ENCODE measurements at places on chromosomes 13 and 19.

GRCh38 chr19:7916103-7916954 is 1.7 kb downstream of the TGFBR3L start:
- no peak for DNase-seq

DNA sequence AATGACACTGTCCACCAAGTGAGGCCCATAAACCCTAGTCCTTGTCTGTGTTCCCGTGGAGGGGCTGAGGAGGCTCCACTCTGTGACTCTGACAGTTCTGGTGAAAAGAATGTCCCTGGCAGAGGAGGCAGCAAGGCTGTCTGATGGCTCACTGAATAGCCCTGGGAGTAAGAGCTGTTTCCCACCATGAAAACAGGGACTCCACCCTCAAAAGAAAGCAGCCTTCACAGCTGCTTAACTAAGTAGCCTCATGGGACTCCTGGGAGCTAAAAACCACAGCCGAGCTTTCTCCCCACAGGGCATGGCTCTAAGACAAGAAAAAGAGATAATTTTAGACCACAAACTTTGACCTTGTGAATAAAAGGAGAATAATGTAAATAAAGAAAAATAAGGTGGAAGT is 135.1 kb upstream of the FRY start:
- no peak for DNase-seq

DNA sequence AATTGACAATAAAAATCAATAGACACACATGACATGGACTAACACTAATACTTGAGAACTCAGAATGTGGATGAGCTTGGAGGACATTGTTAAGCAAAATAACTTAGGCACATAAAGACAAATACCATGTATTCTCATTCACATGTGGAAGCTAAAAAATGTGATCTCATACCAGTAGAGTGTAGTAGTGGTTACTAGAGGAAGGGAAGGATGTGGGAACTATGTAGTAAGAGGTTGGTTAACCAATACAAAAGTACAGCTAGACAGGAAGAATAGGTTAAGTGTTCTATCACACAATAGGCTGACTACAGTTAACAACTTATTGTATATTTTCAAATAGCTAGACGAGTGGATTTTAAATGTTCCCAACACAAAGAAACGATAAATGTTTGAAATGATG is 415.8 kb upstream of the KLF12 start:
- DNase-seq, result no peak

GRCh38 chr13:26280822-26281221 is 26.9 kb downstream of the CDK8 start:
- DNase-seq, result no peak

GRCh38 chr13:96958286-96958891 is 35.9 kb downstream of the OXGR1 start:
- DNase-seq, result no peak

DNA sequence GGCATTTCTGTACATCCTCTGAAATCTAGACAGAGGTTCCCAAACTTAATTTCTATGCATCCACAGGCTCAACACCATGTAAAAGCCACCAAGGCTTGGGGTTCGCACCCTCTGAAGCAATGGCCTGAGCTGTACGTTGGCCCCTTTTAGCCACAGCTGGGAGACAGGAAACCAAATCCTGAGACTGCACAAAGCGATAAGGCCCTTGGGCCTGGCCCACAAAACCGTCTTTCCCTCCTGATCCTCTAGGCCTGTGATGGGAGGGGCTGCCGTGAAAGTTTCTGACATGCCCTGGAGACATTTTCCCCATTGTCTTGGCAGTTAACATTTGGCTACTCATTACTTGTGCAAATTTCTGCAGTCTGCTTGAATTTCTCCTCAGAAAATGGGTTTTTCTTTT is 766.4 kb downstream of the GPC5 start:
- no peak for DNase-seq

DNA sequence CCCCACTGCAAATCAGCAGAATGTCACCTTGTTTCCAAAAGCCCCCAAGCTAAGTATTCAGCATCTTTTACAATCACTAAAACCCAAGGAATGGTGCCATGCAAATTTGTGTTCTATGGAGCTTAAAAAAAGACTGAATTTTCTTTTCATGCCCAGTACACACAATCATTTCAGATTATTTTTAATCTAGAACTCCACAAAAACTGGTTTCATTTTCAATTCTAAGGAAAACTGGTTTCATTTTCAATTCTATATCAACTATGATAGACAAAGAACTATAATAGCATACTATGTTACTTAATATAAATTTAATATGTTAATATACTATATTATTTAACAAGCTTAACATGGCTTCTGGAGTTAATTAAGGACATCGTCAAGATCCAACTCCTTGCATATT is 88.4 kb upstream of the DOCK9 start:
- DNase-seq, result no peak

- peak; percentile 65 for DNase-seq
Observed at GRCh38 chr19:20470345-20471135, 95.0 kb downstream of the ZNF737 start.

DNA sequence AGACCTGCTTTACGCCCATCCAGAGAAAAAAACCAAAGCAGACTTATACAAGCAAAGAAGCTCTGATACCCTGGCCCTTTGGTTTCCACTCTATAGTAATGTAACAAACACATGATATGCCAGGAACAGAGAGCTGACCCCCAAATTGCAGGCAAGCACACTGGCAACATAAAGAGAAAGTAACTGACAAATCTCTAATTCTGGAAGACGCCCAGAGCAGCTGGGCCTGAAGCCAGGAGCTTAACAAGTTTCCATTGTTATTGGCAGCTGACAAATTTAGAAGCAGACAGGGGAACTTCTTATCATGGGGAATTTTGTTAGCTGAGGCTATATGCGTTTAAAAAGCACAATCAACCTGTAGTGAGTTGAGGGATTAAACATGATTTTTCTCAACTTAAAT is 158.0 kb downstream of the DLEU7 start:
- DNase-seq, result no peak

DNA sequence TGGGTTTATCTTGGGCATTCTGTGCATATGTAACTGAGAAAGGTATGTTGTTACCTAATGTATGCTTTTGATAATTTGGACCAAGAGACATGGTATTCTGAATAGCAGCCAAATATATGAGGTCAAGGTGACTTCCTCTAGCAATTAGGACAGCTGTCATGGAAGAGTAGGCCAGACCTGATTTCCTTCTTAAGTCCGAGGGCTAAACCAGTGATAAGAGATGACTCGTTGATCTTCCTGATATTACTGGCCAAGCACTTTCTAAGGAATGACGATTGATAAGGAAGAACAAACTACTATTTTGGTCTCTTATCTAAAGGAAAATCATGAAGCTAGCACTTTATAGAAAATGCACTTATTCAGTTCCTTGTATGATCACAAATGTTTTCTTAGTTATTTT is 42.7 kb downstream of the ARHGAP35 start:
- no peak for DNase-seq

DNA sequence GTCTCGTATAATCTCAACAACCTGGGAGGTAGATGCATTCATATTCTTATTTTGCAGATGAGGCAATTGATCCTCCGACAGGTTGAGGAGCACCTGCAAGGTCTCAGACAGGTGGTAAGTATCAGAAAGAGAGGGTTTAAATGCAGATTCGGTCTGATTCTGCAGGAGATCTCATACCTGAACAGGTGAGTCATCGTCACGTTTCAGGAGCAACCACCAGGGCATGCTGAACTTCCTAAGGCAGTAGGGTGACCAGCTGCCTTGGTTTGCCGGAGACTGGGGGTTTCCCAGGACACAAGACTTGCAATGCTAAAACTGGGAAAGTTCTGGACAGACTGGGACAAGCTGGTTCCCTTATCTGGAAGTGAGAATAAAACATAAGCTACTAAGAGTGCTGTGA is 68.8 kb upstream of the TSHZ3 start:
- peak; percentile 58 for DNase-seq

DNA sequence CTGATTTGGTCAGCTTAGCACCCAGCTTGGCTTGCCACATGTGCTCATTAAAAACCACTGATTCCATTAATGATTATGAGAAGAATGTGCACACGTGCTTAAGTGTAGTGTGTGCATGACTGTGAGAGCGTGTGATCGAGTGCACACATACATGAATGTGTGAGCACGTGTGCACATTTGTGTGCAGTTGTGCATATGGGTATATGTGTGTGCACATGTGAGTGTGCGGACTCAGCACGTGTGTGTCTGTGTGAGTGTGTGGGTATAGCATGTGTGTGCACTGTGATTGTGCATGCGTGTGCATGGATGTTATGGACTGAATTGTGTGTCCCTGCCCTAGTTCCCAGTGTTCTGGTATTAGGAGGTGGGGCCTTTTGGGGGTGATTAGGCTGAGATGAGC is 202.1 kb upstream of the ZNF536 start:
- DNase-seq, result no peak

DNA sequence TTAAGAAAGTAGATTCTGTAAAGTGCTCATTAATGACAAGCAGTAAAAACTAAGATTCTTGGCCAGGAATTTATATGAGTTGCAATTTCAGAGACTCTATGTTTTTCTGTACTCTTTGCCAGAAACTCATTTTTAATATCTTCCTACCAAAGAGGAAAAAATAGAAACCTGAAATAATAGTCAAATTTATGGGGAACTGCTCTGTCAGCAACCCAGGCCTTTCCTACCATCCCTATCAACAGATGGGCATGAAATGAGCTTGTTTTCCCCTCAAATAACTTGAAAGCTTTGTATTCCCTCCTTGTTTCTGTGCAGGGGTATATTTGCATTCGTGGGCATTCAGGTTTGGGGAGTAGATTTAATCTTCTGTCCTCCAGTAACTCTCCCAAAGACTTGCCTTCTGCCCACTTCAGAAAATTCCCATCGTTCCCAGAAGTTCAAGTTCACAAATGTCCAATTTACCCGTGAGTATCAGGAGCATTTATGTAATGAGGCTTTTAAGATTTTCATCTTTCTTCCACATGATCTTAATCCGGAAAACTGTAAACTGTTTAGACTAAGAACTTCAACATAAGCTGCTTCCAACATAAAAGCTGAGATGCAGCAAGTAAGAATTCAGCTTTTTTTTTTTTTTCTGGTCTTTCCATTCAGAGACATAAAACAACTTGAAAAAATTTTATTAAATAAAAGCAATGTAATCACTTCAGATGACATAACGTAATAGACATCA is 363.1 kb downstream of the EFNB2 start:
- no peak for DNase-seq

DNA sequence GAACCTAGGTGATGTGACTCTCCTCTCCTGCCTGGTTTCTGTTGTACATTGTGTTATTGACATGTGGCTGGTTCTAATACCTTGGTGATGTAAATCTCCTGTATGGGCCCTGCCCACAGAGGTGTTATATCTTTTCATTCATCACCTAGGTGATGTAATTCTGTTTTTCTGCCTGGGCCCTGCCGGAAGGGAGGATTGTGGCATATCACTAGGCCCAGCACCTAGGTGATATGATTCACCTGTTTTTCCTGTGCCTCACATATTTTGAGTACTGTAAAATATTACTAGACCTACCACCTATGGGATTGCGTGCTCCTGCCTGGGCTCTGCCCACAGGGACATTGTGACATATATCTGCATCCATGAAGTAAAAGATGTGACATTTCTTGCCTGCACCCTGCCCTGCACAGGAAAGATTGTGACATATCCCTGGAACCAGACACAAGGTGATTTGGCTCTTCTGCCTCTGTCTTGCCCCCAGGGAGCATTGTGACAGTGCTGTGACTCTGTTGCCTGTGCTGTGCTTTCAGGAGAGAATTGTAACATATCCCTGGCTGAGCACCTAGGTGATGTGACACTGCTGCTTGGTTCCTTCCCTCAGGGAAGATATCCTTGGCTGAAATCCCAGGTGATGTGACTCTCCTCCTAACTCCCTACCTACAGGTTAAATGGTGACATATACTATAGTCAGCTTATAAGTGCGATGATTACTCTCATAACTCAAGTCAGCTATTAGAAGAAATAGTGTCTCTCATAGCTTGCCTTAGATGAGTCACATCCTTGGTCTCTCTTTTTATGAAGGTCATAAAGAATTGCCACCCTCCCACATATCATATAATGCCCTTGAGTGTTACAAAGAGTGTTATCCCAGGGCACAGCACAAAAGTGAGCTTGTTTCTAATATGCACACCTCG is 13.3 kb upstream of the ZNF681 start:
- no peak for DNase-seq

GRCh38 chr13:109859898-109860297 is 73.5 kb upstream of the IRS2 start:
- DNase-seq, result no peak

DNA sequence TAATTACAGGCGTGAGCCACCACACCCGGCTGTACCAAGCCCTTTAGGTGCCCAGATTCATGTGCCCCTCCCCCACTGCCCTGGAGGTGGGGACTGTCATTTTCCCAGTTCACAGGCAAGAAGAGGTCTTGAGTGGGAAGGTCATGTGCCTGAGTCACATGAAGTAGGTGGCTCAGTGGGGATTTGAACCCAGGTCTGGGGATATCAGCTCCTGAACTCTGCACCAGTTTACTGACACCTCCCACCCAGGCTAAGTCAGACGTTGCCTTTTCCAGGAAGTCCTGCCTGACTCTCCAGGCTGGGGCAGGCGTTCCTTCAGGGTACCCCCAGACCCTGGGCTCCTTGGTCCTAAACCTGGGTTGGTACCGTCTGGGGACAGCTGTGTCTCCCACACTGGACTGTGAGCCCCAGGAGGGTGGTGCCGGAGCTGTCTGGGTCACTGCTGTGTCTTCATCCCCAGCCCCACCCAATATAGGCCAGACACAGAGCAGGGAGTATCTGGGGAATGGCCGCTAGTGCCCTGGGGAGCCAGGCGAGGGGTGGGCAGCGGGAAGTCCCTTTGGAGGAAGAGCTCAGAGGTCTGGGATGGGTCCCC is 8.6 kb downstream of the VASP start:
- DNase-seq, result no peak

DNA sequence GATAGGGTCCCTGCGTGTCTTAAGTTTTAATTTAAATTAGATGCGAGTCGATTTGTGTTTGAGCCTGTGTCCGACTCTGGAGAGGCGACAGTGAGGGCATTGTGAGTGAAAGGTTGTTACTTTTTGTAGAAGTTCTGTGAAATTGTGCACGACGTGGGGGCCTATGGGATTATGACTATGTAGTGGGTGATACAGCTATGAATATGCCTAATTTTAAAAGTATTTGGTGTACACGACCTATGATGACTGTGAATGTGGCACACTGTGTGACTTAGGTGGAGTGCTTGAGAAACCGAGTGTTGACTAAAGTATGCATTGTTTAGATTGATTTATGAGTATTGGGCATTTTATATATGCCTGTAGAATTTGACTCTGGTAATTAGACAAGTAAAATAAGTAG is 646 bp downstream of the ZNF567 start:
- no peak for DNase-seq
